ENCODE measurements at places on chromosomes 12 and 14.

- no peak for DNase-seq
These were observed 688 bp downstream of the C12orf71 start for GRCh38 chr12:27081668-27082111.

DNA sequence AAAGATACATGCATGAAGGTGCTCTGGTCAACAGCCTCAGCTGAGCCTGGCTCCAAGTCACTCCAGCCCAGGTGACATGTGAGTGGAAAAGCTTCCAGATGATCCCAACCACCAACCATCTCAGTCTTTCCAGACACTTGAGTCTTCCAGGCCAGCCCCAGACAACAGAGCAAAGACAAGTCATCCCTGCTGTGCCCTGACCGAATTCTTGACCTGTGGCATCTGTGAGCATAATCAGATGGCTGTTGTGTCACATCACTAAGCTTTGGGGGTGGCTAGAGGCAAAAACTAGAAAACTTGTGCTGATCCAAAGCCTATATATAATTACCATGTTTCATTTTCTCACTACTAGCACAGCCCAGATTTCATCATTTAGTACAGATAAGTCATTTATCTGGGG is 50.8 kb upstream of the ISM2 start:
- DNase-seq: no peak

DNA sequence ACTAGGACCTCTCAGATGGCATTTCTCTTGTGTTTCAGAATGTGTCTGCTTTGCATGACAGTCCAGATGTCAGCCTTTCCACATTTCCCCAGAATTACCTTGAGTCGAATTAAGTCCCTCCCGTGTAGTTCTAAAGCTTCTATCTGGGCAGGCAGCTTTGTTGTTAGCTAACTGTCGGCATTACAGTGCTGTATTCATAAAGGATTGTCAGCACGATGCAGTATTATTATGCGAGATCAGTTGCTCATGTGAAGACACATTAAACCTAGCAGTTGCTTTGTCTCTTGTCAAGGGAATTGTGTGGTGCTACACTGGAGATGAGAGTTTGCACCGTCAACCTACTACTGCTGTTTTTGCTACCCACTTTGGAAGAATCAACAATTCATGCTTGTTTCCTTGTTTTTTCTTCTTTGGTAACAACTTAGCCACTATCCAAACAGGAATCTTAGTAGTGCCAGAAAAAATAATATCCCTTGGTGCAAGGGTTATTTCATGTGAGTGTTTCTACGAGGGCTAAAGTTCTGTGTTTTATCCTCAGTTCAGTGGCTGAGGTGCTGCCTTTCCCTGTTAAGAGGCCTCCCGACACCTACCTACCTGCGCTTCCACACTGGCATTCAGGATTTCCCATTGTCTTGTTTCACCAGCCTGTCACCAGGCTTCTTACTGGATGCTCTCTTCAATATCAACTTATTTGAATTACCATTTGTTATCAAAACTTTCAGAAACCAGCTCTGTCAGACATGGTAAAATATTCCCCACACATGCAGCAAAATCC is 297.9 kb upstream of the G2E3 start:
- DNase-seq: no peak

- DNase-seq: no peak
These were observed 15.6 kb upstream of the NUP107 start for GRCh38 chr12:68671179-68671578.

GRCh38 chr12:18382236-18382885 is 121.0 kb downstream of the PIK3C2G start:
- no peak for DNase-seq

- DNase-seq: no peak
These were observed 6.2 kb downstream of the TTLL5 start for GRCh38 chr14:75667099-75667765.

GRCh38 chr12:26688344-26688904 is 144.6 kb downstream of the ITPR2 start:
- DNase-seq: no peak

Measured in MM.1S (cell line).